ENCODE measurements at places on chromosomes 7 and 10.

DNA sequence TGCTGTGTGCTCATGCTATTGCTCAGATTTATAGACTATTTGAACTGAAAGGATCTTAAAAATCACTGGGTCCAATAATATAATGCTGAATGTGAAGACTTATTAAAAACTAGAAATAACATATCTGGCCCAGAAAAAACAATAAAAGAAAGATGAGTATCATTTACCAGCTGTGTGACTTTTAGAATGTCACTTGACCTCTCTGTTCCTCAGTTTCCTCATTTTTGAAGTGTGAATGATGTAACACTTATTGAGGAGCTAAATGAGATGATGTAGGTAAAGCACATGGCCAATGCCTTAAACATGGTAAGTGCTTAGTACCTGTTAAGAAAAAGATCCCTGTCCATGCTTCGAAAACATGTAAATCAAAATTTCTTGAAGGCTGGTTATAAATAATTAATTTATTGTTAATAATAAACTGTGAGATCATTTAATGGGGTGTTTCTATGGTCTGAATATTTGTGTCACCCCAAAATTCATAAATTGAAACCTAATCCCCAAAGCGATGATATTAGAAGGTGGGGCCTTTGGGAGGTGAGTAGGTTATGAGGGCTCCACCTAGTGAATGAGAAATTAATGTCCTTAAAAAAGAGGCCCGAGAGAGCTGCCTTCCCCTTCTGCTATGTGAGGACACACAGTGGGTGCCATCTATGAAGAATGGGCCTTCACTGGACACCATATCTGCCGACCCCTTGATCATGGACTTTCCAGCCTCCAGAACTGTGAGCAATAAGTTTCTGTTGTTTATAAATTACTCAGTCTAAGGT is 13.0 kb downstream of the DNTT start:
- H3K4me3 ChIP-seq = no peak overlapping the region
- no peaks in the 10 kb centered on the region for H3K36me3 ChIP-seq
- no peak for DNase-seq
- H3K27me3 ChIP-seq = no peaks in the 10 kb centered on the region
- no peak overlapping the region for H3K27ac ChIP-seq
- no peaks in the 10 kb centered on the region for H3K4me1 ChIP-seq

- no peak overlapping the region for H3K27ac ChIP-seq
- no peak for DNase-seq
- H3K4me1 ChIP-seq = no peaks in the 10 kb centered on the region
- no peak overlapping the region for H3K4me3 ChIP-seq
- H3K36me3 ChIP-seq = no peaks in the 10 kb centered on the region
These were observed 87.1 kb upstream of the CDC14C start for GRCh38 chr7:48837266-48837665.

GRCh38 chr7:121873289-121874194 is 581 bp downstream of the PTPRZ1 start:
- H3K27ac ChIP-seq = no peak overlapping the region
- peaks cover 18% of the 10 kb centered on the region for H3K27me3 ChIP-seq
- no peaks in the 10 kb centered on the region for H3K4me1 ChIP-seq
- H3K4me3 ChIP-seq = no peak overlapping the region
- H3K36me3 ChIP-seq = no peaks in the 10 kb centered on the region
- DNase-seq = no peak

- DNase-seq = no peak
- H3K27me3 ChIP-seq = no peaks in the 10 kb centered on the region
- no peaks in the 10 kb centered on the region for H3K36me3 ChIP-seq
- no peaks in the 10 kb centered on the region for H3K4me1 ChIP-seq
- H3K4me3 ChIP-seq = no peak overlapping the region
These were observed 27.8 kb upstream of the CYP26C1 start for GRCh38 chr10:93032809-93033137.

DNA sequence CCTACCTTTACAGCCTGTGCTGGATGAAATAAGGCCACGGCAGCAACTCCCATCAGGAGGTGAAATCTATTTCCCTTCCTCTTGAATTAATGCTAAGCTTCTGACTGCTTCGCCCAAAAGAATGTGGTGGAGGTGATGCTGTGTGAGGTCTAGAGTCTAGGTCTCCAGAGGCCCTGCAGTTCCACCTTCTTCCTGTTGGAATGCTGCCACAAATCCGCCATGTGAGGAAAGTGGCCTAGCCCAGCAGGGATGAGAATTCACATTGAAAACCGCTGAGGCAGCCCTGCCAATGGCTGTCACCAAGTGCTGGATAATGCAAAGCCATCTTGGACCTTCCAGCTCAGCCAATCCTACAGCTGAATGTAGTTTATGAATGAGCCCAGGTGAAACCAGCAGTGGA is 28.0 kb downstream of the RHOBTB1 start:
- H3K4me1 ChIP-seq = no peaks in the 10 kb centered on the region
- no peak overlapping the region for H3K27ac ChIP-seq
- DNase-seq = no peak
- no peaks in the 10 kb centered on the region for H3K27me3 ChIP-seq

DNA sequence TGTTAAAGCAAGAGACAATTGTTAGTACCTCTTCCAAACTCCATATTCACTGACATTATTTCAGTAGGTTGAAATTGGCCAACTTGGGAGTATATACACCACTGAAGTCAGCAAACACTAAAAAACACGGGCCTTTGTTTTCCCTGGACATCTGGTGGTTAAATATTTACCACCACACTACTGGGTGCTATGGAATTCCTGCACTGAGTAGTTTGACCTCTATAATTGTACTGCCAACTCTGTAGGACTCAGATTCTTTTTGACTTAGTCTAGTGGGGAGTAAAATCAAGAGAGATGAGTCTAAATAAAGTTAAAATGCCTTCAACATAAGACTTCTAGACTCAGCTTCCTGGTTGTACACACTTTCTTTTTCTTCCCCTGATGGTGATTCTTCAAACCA is 41.3 kb upstream of the TES start:
- DNase-seq = no peak
- no peak overlapping the region for H3K4me3 ChIP-seq
- no peaks in the 10 kb centered on the region for H3K27me3 ChIP-seq
- no peaks in the 10 kb centered on the region for H3K36me3 ChIP-seq

All from natural killer cell (primary cell).